ENCODE measurements at places on chromosomes 11 and 22.

GRCh38 chr11:109762546-109762945, 330.6 kb upstream of the ZC3H12C start:
- no peak for DNase-seq

- no peak for DNase-seq
These were observed 5.6 kb downstream of the AP1B1 start for GRCh38 chr22:29382580-29383302.

- no peak for DNase-seq
These were observed 12.7 kb upstream of the CHORDC1 start for GRCh38 chr11:90235526-90235925.

DNA sequence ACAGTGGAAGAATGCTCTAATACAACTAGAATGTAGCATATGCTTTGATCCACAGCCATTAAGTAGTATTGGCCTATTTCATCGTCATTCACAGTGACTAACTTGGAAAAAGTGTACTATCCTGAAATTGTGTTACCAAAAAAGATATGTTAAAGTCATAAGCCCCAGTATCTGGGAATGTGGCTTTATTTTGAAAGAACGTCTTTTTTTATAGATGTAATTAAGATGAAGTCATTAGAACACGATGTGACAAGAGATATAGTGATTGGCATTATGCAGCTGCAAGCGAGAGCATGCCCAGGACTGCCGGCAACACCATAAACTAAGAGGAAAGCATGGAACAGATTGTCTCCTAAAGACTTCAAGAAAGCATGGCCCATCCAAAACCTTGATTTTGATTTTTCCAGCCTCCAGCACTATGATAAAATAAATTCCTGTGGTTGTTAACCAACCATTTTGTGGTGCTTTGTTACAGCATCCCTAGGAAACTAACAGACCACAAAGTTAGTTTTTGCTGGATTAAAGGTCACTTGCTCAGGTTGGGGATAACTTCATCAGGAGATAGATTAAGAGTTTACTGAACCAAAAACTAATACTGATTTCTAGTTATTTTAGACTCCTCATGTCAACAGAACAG, 870.6 kb upstream of the LRRC4C start:
- no peak for DNase-seq

DNA sequence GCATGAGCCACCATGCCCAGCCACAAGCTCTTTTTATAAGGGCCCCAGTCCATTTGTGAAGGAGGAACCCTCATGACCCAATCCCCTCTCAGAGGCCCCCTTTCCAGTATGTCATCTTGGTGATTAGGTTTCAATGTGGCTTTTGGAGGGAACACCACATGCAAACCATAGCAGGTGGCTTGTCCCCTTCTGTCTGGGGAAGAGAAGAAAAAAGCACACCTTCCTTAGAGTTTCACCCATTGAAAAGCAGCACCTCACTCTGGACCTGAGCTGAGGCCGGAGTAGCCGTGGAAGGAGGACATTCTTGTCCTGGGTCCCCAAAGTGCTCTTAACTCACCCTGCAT, 25.4 kb downstream of the NEAT1 start:
- no peak for DNase-seq

GRCh38 chr11:111526501-111526900, 11.9 kb downstream of the HOATZ start:
- peak; percentile 59 for DNase-seq

DNA sequence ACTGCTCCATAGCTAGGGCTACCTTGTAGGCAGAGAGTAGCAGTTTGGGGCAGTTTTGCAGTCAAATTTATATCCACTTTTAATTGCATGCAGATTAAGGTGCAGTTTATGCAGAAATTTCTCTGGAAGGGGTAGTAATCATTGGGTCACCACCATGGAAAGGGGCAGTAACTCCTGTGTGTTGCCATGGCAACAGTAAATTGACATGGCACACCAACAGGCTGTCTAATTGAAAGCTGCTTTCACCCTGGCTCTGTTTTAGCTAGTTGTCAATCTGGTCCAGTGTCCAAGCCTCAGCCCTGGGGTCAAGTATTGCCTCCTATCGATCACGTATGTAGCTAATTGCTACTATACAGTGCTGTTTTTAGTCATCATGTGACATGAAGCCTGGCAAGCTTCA, 786.1 kb upstream of the CNTN5 start:
- DNase-seq, result no peak

- no peak for DNase-seq
These were observed 30.6 kb downstream of the UBASH3B start for GRCh38 chr11:122686111-122686510.

- DNase-seq, result no peak
These were observed 92.1 kb upstream of the NARS2 start for GRCh38 chr11:78666675-78667160.

DNA sequence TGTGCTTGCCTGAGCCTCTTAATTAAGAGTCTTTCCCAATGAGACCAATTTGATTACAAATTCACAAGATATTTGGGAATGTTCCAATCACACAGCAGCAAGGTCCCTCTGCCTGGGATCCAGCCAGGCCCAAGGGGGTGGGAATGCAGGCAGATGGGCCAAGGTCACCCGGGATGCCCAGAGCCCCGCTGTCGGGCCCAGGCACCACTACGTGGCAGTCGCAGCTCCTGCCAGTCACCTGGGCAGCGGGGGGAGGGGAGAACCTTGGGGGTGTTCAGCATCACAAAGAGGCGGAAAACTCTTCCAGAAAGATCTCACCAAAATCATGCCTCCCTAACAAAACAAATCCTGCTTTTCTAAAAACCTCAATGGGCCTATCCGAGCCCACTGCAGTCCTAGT, 30.9 kb downstream of the PPM1F start:
- DNase-seq, result no peak

GRCh38 chr11:124233376-124233775, 7.5 kb upstream of the OR8G1 start:
- DNase-seq, result no peak

- DNase-seq, result no peak
These were observed 1513.6 kb downstream of the BRD1 start for GRCh38 chr22:48314073-48314472.

DNA sequence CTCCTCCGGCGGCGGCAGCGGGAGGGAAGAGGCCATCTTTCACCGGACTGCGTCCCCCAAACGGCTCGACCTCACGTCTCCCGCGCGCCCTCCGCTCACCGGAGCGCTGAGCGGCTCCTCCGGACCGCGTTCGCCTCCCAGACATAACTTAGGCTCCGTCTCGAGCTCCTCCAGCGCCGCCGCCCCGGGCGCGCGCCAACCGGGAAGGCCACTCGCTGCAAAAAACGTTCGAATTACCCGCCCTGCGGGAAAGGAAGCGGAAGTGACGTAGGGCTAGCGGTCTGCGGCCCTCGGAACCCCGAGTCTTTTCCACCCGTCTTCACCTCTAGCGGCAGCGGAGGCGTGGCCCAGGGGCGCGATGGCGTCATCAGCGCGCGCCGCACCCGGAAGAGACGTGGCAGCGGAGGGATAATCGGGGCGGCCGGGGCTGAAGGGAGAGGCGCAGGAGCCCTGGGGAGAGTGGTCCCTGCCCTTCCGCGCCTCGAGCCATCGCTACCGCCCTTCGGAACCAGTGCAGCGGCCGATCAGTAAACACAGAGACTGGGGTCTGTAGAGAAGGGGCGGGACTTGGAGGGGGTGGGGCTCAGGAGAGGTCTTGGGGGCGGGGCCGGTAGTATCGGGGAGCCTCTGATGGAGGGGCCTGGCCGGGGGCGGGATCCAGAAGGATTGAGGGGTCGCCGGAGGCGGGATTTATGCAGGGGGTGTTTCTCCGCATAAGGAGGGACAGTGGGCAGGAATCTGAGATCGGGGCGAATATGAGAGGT, at the start of the genes CDCA5 and ZFPL1:
Gene CDCA5 (minus strand): TSS at position 207 of the 764 bp plus-strand sequence. CDS start 62 bp downstream, at position 145.
Gene ZFPL1 (plus strand): TSS at position 389 of the 764 bp plus-strand sequence. CDS start 477 bp downstream, outside the sequence.
- DNase-seq, result peak; percentile 81
